ENCODE measurements at places on chromosomes 6 and 20.

DNA sequence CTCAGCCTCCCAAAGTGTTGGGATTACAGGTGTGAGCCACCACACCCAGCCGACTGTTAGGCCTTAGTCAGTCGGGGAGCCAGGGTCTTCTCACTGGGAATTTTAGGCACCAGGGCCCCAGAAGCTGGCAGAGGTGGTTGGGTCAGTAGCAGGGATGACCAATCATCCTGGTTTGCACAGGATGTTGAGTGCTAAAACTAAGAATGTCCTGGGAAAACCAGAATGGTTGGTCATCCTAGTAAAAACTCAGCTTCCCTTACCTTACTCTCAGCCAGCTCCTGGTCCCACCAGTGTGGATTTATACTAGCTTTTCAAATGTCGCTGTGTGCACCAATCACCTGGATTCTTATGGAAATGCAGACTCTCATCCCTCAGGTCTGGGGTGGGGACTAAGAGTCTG lies 31.8 kb downstream of the KCNG1 start:
- DNase-seq: no peak

DNA sequence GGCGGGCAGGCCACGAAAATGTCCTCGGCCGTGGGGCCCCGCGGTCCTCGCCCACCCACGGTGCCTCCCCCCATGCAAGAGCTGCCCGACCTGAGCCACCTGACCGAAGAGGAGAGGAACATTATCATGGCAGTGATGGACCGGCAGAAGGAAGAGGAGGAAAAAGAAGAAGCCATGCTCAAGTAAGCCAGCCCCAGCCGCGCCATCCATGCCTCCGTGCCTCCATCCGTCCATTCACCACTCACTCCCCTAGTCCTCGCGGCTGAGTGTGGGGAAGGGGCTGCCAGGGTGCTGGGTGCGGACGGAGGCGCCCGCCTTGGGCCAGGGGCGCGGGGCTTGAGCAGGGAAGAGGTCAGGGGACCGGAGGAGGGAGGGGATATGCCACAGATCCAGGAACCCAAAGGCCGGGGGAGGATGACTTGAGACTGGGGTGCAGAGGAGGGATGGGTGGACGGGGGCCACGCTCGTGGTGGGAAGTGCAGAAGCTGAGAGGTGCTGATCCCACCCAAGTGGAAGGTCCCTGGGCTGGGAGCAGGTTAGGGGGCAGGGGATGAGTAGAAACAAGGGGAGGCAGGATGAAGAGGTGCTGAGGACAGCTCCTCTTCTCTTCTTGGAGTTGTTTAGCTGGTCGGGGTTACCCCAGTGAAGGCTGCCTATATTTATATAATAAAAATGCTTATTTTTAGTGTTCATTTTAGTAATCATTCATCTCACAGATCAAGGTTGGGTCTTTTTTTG lies 825 bp downstream of the RIMS1 start:
- DNase-seq: no peak

DNA sequence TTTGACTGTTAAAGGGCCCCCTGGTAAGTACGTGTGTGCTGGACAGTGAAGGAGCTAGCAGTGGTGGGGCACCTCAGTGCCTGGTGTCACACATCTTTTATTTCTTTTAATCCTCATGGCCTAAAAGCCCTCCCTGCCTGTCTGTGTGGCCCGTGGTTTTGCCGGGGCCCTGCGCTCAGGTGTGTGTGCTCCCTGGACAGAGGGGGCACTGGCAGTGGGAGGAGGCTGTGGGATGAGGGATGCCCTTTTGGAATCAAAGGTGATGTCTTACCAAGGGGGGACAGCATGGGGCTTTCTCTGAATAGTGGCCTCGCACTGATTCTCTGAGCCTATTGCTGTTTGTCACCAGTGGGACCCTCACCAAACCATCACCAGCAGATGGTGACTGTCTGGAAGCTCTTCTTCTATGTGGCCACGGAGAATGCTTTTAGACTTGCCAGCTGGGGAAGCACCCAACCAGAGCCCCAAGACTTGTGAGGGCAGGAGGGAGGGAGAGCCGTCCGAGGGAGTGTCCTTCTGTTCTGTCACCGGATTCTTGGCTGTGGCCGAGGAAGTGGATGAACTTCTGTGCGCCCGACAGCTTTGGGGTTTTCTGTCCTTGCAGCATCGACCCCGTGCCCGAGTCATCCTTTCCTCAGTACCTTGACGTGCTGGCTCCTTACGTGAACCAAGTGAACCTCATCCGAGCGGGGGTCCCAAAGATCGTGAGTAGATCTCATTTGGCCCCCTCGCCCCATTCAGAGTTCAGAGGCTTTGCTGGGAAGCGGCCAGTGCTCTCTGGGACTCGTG lies 18.1 kb downstream of the PNLDC1 start:
- DNase-seq: no peak

DNA sequence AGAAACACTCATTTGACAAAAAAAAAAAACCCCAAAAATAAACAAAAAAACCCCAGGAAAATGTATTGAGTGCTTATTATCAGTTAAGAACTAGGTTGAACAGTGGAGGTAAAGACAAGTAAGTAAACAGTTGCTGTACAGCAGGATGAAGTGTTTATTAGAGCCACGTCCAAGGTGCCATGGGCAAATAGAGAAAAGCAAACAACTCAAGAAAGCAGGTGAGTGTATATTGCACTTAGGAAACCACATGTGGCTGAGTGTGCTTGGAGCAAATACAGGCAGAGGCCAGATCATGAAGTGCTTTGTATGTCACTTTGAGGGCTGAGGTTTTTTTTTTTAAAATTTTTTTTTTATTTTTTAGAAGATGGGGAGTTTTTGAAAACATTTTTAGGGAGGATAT lies 98.3 kb downstream of the MACROD2 start:
- no peak for DNase-seq

DNA sequence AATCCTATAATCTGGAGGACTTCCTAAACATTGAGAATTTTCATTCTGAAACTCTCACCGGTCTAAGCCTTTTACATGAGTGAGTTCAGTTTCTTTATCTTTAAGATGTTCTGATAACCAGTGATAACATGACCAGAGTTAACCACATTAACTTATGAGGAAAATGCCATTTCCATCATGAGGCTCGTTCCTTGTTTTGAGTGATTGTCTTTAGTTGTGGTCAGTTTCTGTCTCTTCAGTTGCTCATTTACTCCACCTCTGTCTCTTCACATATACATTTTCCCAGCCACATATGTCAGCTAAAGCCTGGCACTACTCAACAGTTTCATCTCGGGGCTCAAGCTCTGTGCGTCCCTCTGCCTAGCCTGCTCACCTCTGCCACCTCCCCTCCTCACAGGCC lies 70.4 kb downstream of the JAG1 start:
- DNase-seq: no peak

DNA sequence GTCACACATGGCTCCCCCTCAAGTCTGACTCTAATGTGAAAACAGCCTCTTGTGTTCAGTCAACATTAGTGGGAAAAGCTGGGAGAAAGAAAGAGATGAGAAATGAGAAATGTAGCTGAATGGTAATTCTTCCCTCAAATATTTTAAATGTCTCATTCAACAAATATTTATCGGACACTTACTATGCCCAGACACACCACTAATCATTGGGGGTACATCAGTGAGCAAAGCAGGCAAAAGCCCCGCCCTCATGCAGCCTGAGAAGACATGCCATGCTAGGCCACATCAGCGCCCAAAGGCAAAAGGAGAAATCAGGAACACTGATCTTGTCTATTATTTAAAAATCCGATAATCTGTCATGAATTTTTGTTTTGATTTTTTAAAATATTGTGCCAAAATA lies 89.9 kb upstream of the ASF1A start:
- DNase-seq: no peak

- DNase-seq: no peak
Observed at GRCh38 chr6:35483490-35483889, 13.4 kb downstream of the TEAD3 start.

GRCh38 chr6:127855542-127856159 lies 45.2 kb downstream of the THEMIS start:
- peak; percentile 27 for DNase-seq

GRCh38 chr6:127403636-127404035 lies 55.6 kb downstream of the KIAA0408 start:
- no peak for DNase-seq

- DNase-seq: no peak
Observed at GRCh38 chr20:36471885-36472636, 69.3 kb upstream of the MYL9 start.

GRCh38 chr6:27318973-27319372 lies 6.9 kb upstream of the POM121L2 start:
- no peak for DNase-seq

GRCh38 chr6:45715508-45715803 lies 300.2 kb downstream of the CLIC5 start:
- DNase-seq: no peak

All from stimulated activated CD8-positive, alpha-beta memory T cell treated with anti-CD3 and anti-CD28 coated beads, Interleukin-2, amount 100 ng/mL, for 1 hour (primary cell).